ENCODE measurements at places on chromosomes 6 and 20.

DNA sequence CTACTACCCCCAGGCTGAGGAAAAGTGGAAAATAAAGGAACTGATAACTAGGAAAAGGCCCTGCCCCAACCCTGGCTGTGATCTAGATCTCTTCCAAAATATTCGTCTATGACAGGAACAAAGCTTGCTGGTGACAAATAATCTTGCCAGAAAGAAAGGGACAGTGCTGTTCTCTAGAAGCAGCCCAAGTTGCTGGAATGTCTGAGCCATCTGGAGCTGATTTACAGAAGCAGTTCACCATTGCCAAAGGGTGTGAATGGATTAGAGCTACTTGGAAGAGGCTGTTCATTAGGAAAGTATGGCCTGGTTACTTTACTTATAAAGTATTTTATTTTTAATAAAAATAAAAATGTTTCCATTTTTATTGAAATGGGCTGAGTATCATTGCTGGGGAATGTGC, 146.3 kb downstream of the EPM2A start:
- peak; percentile 7 for DNase-seq

DNA sequence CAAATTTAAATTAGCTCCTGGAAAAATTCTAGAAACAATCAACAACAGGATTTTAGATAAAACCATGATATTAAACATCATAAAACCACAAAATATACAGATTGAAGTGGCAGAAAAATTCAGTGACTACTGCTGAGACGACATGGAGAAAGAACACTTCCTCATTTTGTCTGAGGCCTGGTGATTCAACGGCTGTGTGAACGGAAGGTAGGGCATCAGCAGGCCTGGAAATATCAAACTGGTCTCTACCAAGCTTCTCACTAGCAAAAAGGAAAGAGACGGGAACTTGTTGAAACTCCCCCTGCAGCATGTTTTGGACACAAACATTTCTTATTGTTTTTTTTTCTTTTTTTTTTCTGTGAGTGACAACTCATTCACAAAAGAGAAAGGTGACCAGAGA, 58.0 kb upstream of the AHI1 start:
- no peak for DNase-seq

DNA sequence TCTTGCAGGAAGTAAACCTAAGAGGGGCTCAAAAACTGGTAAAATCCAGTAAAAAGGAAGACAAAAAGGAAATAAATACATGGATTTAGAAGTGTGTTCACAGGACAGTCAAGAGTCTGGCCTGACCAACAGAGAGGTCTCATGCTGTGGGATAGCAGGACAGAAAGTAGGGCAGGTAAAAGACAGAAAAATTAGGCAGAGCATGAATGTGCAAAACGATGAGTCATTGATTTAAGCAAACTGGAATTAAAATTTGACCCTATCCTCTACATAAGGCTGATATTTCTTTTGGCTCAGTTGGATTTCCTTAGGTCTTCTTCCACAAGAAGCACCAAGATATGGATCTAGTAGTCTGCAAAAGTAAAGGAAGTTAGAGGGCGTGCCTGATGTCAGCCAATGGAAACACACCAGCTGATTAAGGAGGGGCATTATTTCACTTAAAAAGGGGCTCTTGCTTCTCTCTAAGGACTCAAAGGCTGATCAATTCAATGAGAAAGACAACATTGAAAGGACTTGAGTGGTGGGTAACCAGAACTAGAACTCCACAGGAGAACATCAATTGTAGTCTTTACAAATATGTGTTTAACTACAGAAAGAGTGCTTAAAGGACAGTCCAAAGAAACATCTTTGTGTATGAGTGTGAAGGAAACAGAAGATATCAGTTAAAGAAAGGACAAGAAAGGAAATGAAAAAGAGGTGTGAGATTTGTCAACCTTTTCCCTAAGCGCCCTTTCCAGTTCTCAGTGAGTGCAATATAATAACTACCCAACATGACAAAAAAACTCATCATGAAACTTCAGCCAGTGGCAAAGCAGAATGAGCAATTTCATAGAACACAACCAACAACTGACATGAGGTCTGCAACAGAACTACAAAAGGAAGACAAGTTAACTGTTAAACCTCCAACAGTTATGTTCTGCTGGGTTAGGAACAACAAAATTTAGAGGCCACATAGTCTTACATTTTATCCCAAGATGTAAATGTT, 19.4 kb upstream of the MYB start:
- no peak for DNase-seq

- no peak for DNase-seq
These were observed 20.0 kb downstream of the FAM209B start for GRCh38 chr20:56552911-56553629.

- no peak for DNase-seq
These were observed 10.8 kb downstream of the GPR31 start for GRCh38 chr6:167146977-167147376.

DNA sequence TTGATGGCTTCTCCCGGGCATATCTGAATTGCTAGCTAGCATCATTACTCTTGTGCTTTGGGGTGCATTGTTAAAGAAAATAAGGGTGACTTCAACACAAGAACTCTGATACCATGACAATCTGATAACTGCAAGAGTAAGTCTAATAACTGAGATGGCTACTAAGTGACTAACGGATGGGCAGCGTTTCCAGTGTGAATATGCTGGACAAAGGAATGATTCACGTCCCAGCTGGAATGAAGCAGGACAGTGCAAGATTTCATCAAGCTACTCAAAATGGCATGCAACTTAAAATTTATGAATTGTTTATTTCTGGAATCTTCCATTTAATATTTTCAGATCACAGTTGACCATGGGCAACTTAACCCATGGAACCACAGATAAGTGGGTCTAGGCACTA, 31.7 kb downstream of the MOXD1 start:
- DNase-seq = peak; percentile 37

GRCh38 chr20:33675136-33675959, 1.1 kb upstream of the NECAB3 start:
- no peak for DNase-seq
